ENCODE measurements at places on chromosomes 7 and 10.

DNA sequence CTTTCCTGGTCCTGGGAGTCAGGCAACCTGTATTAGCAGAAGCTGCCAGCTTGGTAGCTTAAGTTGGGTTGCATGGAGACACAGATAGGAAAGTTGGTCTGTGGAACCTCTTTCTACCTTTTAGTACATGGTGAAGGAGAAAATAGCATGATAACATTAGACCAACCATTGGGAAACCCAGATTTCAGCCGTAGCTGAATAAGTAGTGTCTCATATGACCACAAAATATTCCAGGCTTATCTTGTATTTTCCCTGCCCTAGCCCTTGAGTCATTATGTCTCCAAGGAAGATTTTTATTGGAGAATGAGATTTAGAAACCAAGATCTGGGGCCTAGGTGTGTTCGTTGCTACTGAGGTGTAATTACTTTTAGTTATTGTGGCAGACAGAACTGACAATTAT lies 67.2 kb downstream of the CCSER2 start:
- no peak for DNase-seq

GRCh38 chr7:50357426-50357825 lies 52.9 kb downstream of the IKZF1 start:
- DNase-seq: no peak

DNA sequence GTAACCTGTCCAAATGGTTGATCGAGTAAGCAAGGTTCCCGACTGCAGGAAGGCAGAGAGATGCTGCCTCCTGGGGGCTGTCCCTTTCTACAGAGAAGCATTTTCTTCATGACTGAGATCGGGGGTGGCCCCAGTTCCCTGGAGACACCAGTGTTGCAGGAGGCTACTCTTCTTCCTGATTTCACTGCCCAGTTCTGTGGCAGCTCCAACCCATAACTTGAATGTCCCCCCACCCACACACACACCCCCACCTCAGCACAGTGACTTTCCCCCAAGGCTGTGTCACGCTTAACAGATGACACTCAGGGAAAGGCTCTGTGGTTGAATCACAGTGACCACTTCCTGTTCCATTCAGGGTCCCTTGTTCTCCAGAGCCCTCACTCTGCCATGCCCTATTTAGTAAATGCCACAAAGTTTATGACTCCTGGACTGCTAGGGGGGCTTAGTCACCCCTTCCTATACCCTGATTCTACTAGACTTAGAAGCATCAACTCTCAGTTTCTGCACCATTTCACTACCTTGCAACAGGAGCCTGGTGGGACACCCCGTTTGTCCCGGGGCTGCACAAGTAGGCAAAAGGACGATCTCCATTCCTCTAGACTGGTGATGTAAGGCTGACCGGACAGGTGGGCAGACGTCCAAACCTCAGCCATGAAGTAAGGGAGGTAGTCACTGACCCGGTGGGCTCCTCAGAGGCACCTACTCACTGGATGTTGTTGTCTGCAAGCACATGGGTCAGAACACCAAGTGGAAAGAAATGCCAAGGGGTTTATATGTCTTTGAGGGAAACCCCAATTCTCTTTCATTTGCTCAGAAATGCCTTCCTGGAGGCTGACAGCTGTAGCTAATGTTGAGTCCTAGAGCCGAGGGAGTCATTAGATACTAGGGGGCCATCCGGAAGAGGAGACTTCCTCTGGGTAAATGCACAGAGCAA lies 31.3 kb upstream of the SMC3 start:
- DNase-seq: peak; percentile 57

GRCh38 chr10:72090326-72090725 lies 2.0 kb upstream of the SPOCK2 start:
- no peak for DNase-seq

DNA sequence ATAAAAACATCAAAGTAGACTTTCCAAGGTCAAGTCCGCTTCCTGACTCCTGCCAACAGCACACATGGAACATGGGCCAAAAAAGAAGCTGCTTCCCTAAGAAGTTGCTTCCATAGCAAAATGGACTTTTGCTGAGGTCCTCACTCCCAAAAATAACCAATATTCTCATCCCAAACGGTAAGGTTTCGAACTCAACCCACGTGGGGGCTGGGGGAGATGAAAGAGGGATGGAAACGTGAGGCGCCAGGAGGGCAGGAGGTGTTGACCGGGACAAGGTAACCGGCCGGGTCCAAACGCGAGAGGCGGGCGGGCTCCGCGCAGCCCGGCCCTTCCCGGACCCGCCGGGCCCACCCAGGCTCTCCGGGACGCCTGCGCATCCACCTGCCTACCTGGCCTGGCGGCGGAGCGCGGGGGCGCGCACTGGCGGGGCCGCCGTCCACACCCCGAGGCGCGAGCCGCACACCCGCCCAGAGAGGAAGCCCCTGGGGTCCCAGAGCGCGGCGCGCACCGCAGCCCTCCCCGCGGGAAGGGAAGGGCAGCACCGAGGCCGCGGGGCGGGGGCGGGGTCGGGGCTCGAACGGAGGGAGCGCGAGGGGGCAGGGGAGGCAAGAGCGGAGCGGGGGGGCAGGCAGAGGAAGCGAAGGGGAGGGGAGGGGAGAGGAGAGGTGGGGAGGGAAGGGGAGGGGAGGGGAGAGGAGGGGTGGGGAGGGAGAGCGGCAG lies 742 bp downstream of the LMBR1 start:
- DNase-seq: peak; percentile 83

- DNase-seq: no peak
Observed at GRCh38 chr7:2939193-2939885, 95.2 kb upstream of the GNA12 start.

- DNase-seq: no peak
Observed at GRCh38 chr7:31602041-31602625, 84.9 kb upstream of the PPP1R17 start.

DNA sequence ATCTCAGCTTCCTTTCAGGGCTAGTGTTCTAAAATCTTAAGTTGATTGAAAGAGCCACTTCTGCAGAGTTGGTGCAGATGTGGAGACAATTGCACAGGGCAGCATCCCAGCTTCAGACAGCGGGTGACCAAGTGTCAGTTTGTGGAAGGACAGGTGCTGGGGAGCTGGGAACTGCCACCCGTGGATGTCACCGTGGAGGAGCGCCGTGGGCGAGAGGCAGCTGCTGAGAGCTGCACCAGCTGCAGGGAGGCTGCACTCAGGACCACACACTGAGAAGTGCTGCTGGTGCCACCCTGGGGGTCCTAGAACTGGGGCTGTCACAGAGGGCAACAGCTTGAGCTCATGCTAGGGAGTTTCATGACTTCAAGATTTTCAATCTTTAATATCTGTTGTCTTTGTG lies 543.0 kb upstream of the FZD8 start:
- no peak for DNase-seq

DNA sequence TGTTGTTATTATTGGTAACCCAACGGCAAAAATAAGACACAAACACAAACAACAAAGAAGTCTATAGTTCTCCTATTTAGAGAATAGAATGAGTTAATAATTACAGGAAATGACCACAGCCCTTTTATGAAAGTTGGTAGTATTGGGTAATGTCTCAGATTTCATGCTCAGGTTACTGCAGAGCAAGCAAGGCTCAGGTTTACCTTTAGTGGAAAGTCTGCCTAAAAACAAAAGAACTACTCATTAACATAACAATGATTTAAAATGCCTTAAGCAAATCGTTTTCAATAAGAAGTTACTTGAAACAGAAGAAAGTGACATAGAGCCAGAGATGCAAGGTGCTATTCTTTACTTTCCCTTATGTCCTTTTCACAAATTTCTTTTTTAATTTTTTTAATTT lies 441.2 kb downstream of the PLXDC2 start:
- peak; percentile 91 for DNase-seq

GRCh38 chr10:77799352-77799751 lies 127.2 kb downstream of the DLG5 start:
- DNase-seq: no peak

DNA sequence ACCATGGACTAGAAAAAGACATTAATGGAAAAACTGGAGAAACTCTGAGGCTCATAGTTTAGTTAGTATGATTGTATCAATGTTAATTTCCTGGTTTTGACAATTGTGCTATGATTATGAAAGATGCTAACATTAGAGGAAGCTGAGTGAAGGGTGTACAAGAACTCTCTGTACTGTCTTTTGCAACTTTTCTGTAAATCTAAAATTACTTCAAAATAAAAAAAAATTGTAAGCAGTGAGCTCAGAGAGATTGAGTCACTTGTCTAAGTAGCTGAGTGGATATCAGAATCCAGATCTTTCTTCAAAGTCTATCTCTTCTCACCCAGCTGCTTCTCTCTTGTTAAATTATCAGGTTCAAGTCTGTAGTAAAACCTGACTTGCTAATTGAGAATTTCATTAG lies 181.1 kb downstream of the PLCE1 start:
- no peak for DNase-seq

- DNase-seq: no peak
Observed at GRCh38 chr7:54476609-54477008, 65.6 kb upstream of the VSTM2A start.

DNA sequence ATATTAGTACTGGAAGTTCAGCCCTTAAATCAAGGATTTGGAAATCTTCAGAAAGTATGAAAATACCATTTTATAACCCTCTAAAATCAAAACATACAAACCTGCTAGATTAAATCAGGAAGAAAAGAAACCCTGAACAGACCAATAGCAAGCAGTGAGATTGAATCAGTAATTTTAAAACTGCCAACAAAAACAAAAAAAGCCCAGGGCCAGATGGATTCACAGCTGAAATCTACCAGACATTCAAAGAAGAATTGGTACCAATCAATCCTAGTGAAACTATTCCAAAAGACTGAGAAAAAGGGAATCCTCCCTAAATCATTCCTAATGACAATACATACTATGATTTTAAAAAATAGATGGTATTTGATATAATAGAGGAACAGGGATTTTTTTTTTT lies 70.1 kb downstream of the MCU start:
- no peak for DNase-seq

GRCh38 chr10:42997151-42997848 lies 79.6 kb upstream of the RET start:
- DNase-seq: no peak

DNA sequence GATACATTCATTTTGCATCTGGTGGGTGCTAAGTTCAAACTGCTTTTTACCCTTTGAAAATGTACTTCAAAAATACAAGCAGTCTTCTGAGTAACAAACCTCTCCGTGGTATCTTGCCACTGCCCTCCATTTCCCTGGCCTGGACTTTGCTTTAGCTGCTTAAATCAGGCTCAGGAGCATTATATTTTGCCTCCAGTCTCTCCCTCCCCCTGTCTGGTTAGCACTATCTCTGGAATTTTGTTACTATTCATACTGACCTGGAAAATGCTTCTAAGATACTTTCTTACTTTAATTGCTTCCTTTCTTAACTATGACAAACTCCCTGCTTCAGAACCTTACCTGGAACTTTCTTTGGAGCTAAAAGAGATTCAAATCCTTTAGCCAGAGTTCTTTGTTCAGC lies 369.8 kb downstream of the GFRA1 start:
- no peak for DNase-seq

GRCh38 chr10:48803801-48804584 lies 119.3 kb downstream of the WDFY4 start:
- DNase-seq: peak; percentile 16

GRCh38 chr10:22159979-22160378 lies 57.8 kb downstream of the EBLN1 start:
- no peak for DNase-seq

GRCh38 chr10:35498693-35499092 lies 106.4 kb upstream of the GJD4 start:
- DNase-seq: no peak

DNA sequence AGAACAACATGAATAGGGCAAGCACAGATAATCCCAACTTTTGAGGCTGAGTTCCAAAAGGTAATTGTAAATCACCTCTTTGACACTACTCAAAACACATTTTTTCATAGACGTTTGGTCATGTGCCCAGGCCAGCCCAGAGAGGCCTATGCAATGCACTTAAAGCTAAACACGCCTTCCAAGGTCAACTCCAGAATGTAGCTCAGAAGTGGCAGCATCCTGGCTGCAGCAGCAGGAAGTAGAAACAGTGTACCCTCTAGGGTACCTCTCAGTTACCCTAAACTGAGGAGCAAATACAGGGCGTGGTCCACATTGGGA lies 58.7 kb downstream of the OSBPL3 start:
- no peak for DNase-seq

GRCh38 chr7:47379629-47380324 lies 202.1 kb downstream of the TNS3 start:
- peak; percentile 42 for DNase-seq

- no peak for DNase-seq
Observed at GRCh38 chr7:36029853-36030515, 123.1 kb upstream of the EEPD1 start.

GRCh38 chr7:80105701-80106408 lies 28.8 kb upstream of the GNAI1 start:
- DNase-seq: no peak

DNA sequence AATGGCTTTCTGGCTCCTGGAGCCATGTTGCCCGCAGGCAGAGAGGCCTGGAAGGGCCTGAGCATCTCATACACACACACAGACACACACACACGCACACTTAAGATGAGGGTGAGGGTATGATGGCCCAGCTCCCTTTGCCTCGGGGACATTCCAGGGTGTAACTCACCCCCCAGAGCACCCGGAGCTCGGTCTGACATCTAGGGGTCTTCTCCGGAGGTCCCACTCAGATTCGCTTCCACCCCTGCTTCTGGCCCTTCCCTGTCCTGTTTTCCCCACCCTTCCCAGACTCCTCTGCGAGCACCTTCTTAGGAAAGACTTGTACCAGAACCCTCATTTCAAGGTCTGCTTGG lies 304.4 kb downstream of the GRID1 start:
- no peak for DNase-seq

DNA sequence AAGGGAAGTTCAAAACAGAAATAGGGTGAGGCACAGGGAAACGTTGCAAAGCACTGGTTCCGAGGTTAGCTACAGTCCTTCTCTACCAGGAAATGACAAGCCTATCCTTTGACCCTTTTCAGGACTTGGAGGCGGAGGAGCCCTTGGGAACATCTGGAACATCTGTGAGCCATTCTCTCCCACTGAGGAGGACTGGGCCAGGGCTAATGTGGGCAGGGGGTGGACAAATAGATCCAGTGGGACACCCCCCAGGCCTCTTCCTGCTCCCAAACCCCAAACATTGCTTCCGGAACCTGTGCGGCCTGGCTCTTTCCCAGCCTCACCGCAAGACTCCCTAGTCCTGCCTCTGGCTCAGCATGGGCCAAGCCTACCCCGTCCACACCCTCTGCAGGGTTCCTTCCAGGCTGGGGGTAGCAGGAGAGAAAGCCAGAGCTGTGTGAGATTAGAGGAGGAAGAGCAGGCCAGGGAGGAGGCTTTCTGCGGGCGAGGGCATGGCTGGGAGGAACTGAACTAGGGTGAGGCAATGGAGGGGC lies 36.5 kb downstream of the GHRHR start:
- DNase-seq: no peak

- DNase-seq: no peak
Observed at GRCh38 chr7:128849804-128850490, 12.7 kb upstream of the ATP6V1F start.

GRCh38 chr7:10122551-10123100 lies 851.0 kb upstream of the PHF14 start:
- DNase-seq: peak; percentile 22

- DNase-seq: no peak
Observed at GRCh38 chr7:447523-447922, 72.1 kb downstream of the PDGFA start.

- DNase-seq: no peak
Observed at GRCh38 chr10:62491597-62491996, 117.4 kb downstream of the ZNF365 start.
